ENCODE measurements at places on chromosomes 6 and 20. TPM values are rescaled to one million over a fixed set of nuclear protein-coding genes. Genes with fewer than 3 reads are reported as not detected.

The CAGE1 gene
- total RNA-seq = 0.18 TPM

The HRH3 gene
- 1.7 TPM for total RNA-seq

The LKAAEAR1 gene
- 0.36 TPM for total RNA-seq

- no peak for DNase-seq
These were observed 4.9 kb upstream of the EDN3 start for GRCh38 chr20:59295531-59295930.

- DNase-seq = no peak
These were observed 55.4 kb downstream of the ANKRD60 start for GRCh38 chr20:58173091-58173490.

- peak; percentile 58 for DNase-seq
These were observed 165.1 kb downstream of the CDKAL1 start for GRCh38 chr6:20699402-20699801.

DNA sequence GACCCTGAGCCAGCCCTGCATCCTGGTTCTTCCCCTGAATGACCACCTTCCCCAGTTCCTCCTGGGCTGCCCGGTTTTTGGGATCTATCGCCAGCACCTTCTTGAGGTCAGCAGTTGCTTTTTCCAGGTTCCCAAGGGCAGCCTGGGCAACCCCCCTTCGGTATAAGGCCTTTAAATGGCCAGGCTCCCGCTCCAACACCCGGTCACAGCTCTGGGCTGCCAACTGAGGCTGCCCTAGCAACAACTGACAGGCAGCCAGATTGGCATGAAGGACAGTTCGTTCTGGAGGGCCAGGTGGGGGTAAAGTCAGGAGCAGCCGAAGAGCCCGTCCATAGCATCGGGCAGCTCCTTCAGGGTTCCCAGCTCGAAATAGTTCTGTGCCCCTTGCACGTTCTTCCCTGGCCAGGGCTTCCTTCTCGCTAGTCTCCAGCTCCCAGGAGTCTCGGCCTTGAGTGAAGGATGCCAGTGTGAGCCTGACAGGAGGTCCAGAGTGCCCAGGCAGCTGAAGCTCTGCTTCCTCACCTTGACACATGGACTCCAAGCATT is 778 bp upstream of the ATF6B start:
- no peak for DNase-seq

DNA sequence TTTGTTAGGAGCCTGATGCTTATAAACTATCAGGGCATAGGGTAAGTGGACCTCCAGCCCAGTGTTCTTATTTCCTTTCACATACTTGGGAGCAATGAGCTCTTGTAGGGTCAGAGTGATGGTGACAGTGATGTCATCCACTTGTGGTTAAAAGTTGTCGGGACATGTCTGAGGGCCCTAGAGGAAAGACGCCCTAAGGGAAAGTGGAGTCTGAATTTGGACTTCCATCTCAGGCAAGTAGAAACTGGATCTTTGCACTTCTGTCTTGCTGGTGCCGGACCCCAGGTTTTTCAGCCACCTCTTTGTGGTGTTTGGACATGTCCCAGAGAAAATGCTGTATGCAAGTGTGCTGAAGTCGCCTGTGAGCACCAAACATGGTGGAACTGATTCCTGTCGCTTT is 900.5 kb downstream of the C6orf118 start:
- DNase-seq = no peak

DNA sequence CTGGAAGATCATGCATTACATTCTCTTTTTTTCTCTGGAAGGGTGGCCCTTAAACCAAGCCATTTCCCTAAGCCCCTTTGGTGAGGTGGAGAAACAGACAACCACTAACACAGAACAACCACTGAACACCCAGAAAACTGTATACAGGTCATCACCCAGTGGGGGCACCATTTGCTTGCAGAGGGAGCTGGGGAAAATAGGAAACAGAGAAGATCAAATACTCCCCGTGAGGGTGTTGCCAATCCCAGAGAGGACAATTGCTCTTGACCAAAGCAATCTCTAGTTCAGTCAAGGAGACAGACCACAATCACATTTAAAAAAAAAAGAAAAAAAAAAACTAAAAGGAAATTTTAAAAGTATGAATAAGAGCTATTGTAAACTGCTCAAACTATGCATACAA is 865 bp upstream of the DAAM2 start:
- no peak for DNase-seq

GRCh38 chr6:4322846-4323309 is 187.5 kb upstream of the ECI2 start:
- DNase-seq = no peak

GRCh38 chr20:17365831-17366230 is 139.0 kb downstream of the PCSK2 start:
- DNase-seq = no peak

GRCh38 chr20:53489528-53489927 is 104.1 kb downstream of the ZNF217 start:
- DNase-seq = no peak

DNA sequence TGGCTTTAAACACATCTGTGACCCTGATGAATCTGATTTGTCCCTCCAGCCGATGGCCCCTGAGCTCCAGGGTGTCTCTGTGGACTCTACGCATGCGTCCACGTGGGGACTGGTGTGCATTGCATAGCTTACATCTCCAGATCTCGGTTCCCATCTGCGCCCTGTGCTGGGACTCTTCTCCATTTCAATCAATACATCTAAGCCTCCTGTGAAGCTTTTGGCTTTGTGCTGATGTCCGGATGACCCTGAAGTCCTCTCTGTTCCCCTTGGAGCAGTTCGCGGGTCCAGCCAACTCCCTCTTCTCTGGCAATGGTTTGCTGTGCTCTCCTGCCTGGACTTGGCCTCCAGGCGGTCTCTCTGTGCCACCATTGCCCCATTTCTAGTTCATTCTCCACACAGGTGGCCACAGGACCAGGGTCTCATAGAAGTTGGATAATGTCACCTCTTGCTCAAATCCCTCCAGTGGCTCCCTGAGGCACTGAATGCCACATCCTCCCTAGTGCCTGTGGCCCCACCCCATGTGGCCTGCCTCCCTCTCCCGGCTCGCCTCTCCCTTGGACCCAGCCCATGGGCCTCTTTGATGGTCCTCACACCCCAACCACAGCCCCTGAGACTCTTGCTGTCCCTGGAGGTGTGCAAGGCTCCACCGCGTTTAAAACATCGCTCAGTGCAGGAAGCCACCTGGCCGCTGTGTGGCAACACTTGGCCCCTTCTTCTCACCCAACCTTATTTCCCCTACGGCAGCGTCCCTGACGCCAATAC is 155.4 kb downstream of the SYCP2 start:
- DNase-seq = no peak
